ENCODE measurements at places on chromosomes 7 and 10. TPM values are rescaled to one million over a fixed set of nuclear protein-coding genes. Genes with fewer than 3 reads are reported as not detected.

GRCh38 chr7:115087437-115087836 lies 165.5 kb downstream of the MDFIC start:
- no peak for DNase-seq

DNA sequence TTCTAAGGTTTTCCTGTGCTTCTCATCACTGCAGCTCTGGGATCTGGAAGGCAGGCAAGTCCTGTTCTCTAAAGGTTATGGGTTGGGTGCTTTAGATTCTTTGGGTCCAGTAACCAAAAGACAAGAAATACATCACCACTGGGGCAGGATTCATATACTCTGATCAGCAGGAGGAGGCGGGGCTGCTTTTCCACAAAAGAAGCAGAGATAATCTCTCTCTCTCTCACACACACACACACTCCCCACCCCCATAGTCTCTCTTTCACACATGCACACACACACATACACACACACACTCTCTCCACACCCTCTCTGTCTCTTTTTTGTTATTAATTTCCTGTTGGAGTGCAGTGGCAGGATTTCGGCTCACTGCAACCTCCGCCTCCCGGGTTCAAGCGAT lies 13.0 kb upstream of the ACBD5 start:
- DNase-seq = no peak

The STAG3 gene
- total RNA-seq = 0.28 TPM

- DNase-seq = no peak
Observed at GRCh38 chr10:84293574-84294016, 34.8 kb upstream of the CCSER2 start.

The CDH23 gene
- 26.8 TPM for total RNA-seq

DNA sequence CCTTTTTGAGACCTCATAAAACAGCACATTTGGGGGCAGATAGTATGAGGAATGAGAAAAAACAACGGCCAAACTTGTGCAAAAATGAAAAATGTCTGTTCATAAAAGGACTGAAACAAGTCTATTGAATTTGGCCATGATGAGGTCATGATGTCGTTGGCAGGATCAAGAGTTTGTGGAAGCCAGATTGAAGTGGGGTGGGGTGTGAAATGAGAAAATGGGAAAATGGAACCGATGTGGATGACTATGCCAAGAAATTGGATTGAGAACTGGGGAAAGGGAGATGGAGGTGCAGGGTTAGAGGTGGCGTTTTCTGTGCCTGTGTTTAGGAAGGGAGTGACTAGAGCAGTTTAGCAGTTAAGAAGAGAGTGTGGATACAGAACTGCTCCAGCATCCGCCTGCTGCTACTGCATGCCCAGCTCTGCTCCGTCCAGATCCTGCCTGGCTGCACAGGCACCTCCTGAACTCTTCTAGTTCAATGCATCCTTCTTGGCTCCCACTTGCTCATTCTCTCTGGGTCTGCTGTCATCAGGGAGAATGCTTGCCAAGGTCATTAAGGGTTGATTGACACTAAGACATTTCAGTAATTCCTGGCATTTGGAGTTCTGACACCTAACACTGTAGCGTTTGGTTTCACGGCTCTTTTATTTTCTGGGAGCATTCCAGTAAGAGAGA lies 111.9 kb downstream of the GALNT17 start:
- no peak for DNase-seq
